ENCODE measurements at places on chromosomes 5 and 9.

GRCh38 chr9:35863583-35863982 is 6.6 kb downstream of the OR13J1 start:
- no peak for DNase-seq

DNA sequence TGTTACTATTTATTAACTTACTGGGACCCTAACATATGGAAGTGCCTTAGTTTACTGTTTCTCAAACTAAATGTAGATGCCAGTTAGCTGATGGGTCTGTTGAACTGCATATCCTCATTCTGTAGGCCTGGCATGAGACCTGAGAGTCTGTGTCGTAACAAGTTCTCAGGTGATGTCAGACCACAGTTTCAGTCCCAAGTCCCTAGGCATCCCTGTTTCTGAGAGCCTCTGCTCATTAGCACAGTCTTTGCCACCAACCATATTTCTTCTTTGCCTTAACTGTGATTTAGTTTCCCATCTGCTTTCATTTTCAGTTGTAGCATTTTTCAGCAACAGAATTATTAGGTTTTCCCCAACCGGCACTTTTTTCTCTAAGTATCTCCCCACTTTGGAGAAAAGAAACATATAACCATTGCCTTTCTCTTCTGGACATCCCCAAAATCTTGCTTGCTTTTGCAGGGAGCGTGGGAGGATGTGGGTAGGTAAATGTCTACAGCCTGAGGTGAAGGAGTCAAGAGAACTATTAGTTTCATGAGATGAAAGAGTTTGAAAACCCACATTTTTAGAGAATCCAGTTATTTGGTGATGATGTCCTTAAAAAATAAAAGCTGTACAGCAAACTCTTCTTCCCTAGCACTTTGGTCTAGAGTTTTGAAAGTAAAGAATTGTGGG is 74.6 kb downstream of the NUDT12 start:
- DNase-seq = no peak

- DNase-seq = no peak
Measured at GRCh38 chr5:94130077-94130476, 388.7 kb upstream of the POU5F2 start.

DNA sequence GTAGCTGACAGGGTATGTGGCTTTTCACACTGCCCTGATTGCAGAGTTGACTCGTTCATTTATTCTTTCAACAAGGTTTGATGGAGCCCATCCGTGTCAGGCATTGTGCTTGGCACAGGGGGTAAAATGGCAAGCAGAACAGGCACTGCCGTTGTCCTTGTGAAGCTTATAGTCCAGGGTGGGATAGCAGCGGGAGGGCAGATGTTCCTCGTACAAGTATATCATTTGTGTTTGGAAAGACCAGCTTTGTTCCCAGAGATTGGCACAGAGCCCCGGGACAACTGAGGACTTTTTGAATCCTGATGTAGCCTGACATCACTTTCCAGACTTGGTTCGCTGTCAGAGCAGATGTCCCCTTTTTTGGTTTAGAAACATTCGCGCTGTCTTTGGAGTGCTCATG is 50.9 kb downstream of the MVB12B start:
- DNase-seq = no peak

- DNase-seq = no peak
Measured at GRCh38 chr9:109109967-109110328, 9.8 kb downstream of the TMEM245 start.

DNA sequence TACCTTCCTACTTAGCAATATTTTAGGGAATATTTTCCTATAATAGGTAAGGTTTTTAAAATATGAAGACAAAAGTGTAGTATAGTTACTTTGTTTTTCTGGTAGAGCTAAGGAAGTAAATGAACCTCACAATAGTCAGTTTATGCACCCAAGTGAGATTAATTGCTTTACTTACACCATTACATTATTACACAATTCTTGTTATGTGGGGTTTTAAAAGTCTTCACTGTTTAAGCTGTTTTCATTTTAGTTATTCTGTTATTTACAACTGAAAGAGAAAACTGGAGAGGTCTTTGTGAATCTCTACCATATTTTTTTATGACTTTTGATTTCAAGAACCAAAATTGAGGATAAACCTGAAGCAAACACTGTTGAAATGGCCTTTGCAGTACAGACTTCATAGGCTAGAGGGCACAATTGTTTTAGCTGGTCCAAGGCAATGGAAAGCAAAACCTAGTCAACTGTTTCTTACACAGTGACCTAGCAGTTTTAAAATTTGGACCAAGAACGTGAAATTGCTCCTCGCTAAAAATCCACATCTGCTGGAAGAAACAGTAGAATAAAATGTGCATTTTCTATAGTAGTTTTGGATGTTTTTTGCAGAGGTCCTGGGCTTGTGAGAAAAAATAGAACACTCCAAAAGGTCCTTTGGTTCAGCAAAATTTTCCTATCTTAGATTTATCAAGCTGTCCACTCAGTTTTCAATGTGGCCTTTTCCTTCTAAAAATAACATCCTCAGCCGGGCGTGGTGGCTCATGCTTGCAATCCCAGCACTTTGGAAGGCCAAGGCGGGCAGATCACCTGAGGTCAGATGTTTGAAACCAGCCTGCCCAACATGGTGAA is 66.4 kb upstream of the FER start:
- peak; percentile 47 for DNase-seq

All from CD4-positive, alpha-beta T cell treated with Interleukin-2 at 100 ng/mL for 4 hours (primary cell).